ENCODE measurements at places on chromosomes 1 and 21. TPM values are rescaled to one million over a fixed set of nuclear protein-coding genes. Genes with fewer than 3 reads are reported as not detected.

RIPK4 gene
- polyA plus RNA-seq = 0.24 TPM

MAN1C1 gene
- polyA plus RNA-seq = 16.0 TPM

S100A2 gene
- not detected for polyA plus RNA-seq

SERPINC1 gene
- polyA plus RNA-seq = not detected

CCDC30 gene
- 1.8 TPM for polyA plus RNA-seq

SPRR4 gene
- polyA plus RNA-seq = not detected

SDCCAG8 gene
- 39.1 TPM for polyA plus RNA-seq

CLDN17 gene
- not detected for polyA plus RNA-seq

GFI1 gene
- polyA plus RNA-seq = 7.9 TPM

Measured in naive thymus-derived CD4-positive, alpha-beta T cell (primary cell).